Retinal pigment epithelial cell (primary cell): ENCODE measurements at places on chromosomes 16 and 17.

DNA sequence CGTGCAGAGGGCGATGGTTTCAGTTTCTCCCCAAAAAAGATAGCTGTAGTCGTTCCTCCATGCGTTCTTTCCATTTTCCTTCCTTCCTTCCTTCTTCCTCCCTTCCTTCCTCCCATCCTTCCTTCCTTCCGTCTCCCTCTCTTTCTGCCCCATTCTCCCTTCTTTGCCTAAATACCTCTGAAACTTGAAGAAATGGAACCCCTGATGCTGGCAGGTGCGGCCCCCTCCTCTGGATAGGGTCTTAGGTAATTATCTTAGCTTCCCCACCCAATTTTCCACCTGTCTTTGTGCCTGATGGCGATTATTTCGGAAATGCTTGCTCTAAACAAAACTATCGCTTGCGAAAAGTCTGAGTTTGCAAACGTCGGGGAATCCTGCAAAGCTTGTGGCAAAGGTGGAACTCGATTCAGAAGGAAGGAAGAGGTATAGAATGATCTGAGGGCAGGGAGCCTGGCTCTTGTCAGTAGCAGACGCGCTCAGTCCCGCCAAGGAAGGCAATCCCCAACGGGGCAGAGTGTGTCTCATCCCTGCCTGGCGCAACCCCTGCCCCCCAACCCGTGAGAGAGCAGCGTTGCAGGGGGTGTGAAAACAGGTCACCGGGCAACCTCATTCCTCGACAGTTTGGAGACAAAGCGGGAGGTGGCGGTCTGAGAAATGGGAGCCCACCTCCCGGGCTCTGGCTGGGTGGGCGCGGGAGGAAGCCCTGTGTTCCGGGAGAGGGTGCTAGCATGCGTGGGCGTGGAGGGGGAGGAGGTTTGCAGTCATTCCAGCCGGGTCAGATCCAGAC is 2.9 kb upstream of the CBX8 start:
- DNase-seq, result no peak

DNA sequence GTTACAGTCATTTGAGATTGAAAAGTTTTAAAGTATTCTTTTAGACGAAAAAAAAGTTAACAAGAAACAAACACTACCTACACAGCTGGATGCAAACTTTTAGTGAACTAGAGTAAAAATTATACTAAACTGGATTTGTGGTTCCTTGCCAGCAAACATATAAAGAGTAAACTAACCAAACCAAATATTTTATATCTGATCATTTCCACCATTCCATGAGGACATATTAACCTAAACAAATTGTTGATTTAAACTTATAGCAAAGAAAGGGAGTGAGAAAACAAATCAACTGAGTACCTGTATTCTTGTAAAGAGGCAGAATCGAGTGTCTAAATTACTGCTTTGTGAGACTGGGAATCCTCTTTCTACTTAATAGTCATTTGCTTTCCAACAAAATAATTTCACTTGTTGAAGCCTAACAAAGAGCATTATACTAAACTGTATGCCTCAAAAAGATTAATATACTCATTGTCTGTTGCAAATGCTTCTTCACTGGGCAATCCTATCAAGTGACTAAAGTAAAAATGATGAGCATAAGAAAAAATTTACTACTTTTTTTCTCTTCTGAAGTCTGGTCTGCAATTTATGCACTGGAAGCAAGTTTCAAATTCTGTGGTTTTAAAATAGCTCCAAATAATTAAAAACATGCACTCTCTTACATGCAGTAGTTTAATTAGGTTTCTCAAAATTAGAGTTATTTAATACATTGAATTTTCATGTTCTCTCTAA is 37.5 kb downstream of the AKAP10 start:
- no peak for DNase-seq

- no peak for DNase-seq
Measured at GRCh38 chr17:8060274-8060673, 21.4 kb downstream of the ALOX15B start.

DNA sequence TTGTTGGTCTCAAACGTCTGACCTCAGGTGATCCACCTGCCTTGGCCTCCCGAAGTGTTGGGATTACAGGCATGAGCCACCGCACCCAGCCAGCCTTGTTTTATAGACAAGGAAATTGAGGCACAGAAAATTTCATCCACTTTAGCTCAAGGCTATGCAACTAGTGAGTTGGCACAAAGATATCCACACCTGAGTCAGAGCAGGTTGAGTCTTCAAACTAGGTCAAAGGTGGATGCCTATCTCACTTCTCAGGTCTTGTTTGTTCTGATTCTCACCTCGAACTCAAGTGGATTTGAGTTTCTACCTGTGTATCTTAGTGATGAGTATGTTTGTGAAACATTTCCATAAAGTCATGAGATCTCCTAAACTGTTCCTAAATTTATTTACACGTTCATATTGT is 35.6 kb upstream of the GAS7 start:
- no peak for DNase-seq

DNA sequence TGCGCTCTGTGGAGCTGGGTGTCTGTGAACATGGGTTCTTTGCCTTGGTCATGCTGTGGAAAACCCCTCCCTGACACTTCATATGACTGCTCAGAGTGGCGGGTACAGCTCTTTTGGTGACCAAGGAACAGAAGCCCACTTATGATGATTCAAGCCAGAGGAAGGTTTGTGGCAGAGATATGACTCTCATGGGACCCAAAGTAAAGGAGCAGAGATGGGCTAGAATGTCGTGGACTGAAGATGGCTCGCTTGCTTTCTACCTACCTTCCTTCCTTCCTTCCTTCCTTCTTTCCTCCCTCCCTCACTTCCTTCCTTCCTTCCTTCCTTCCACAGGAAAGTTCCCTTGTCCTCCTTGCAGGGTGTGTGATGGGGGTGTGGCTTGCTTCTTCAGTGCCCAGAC is 169.7 kb upstream of the IRX3 start:
- DNase-seq, result no peak

DNA sequence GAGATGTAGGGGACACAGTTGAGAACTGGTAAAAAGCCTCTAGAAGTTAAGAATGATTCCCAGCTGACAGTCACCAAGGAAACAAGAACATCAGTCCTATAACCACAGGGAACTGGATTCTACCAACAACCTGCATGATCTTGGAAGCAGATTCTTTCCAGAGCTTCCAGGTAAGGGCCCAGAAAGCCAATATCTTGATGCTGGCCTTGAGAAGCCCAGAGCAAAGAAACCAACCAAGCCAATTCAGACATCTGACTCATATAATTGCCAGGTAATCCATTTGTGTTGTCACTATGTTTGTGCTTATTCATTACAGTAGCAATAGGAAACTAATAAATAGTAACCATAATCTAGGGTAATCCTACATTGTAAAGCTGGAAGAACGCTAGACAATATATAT is 81.6 kb downstream of the CACNG1 start:
- no peak for DNase-seq
